ENCODE measurements at places on chromosomes 6 and 20.

- DNase-seq, result no peak
These were observed 5.3 kb downstream of the PTK6 start for GRCh38 chr20:63531686-63532448.

GRCh38 chr20:10469056-10469455, 34.0 kb downstream of the SLX4IP start:
- no peak for DNase-seq

GRCh38 chr6:92848459-92848858, 570.9 kb downstream of the EPHA7 start:
- DNase-seq, result no peak

- no peak for DNase-seq
These were observed 3.9 kb downstream of the CHRNA4 start for GRCh38 chr20:63356931-63357879.

DNA sequence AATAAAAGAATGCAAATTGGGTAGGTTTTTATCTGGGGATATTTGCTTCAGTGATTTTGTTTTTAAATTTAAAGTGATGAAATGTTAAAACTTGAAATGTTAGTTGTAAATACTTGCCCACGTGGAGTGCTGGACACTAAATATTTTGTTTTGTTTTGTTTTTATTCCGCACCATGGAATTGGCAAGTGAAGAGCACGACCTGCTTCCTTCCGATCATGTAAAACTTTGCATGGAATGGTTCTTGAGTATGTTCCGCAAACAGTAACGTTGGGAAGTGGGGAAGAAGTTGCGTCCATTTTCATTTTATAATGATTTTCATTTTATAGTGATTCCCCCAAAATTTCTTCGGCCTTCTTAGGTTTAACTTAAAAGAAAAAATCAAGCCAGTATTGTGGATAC, 765 bp downstream of the IRAK1BP1 start:
- DNase-seq, result no peak

- no peak for DNase-seq
These were observed 2.4 kb upstream of the BPIFA2 start for GRCh38 chr20:33165416-33166055.

GRCh38 chr6:125802943-125803377, 12.2 kb downstream of the NCOA7 start:
- no peak for DNase-seq

GRCh38 chr20:11918391-11918845, 725 bp downstream of the BTBD3 start:
- no peak for DNase-seq

DNA sequence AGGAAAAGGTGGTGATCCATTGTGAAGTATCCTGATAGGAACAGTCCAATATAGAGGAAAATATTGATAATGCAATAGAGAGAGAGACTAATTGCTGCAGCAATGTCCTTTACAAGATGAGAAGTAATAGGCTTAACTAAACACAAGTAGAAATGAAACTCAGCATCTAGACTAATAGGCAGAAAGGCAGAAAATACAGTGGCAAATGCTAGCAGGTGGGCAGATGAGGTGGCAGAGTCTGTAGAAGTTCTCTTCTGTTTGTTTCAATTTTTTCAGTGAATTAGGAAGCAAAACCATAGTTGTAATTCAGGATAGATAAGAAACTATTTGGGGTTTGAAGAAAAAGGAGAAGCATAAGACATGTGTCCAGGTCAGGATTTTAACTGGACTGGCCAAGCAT, 236.7 kb upstream of the HS3ST5 start:
- no peak for DNase-seq

- no peak for DNase-seq
These were observed 36.4 kb upstream of the APCDD1L start for GRCh38 chr20:58551631-58552030.

DNA sequence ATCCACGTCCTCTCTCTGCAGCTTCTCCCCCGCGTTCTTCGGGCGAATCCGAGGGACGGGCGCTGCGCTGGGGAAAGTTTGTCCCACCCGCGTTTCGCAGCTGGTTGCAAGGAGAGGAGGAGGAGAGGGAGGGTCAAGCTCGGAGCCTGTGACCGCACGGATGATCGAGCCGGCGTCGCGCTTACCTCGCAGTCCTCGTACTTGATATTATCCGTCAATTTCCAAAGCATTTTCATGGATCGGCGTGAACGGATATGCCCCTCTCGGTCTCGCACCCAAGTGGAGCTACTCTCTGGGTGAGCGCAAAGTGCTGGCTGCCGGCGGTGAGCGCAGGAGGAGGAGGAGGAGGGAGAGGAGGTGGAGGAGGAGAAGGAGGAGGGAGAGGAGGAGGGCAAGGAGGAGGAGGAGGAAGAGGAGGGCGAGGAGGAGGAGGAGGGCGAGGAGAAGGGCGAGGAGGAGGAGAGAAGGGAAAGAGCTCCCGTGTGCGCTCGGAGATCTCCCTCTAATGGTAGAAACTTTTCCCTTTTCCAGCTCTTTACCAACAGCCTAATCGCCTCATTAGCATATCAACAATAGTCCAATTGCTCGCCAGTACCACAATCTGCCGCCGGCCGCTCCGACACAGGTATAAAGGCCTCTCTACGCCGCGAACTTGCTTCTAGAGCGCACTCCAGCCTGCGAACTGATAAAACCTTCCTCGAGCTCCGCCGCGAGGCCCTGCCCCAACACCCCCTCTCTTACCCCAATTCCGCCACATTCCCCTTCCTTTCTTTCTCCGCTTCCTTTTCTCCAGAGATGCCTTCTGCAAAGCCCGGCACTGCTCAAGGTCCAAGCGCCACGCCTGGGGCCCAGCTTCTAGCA, at the start of gene TFAP2A:
TFAP2A (minus strand) TSS at position 319 of the 861 bp plus-strand sequence; CDS start at position 236, 83 bp downstream.
- no peak for DNase-seq

DNA sequence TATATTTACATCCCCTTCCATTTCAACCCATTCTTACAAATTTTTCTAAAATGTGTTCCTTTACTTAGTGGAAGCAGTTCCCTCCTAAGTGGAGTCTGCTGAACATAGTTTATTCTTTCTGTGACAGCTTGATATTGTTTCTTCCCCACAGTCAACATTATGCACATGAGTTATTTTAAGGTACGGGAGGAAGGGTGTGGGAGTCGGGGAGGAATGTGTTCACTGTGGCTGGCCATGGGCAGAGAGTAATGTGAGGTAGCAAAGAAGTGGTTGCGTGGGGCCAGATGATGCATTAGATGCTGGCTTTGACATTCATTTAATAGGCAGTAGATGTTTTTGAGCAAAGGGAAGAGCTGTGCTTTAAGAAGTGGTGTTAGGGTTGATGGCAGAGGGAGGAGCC, 98.5 kb downstream of the ARMC2 start:
- DNase-seq, result no peak

DNA sequence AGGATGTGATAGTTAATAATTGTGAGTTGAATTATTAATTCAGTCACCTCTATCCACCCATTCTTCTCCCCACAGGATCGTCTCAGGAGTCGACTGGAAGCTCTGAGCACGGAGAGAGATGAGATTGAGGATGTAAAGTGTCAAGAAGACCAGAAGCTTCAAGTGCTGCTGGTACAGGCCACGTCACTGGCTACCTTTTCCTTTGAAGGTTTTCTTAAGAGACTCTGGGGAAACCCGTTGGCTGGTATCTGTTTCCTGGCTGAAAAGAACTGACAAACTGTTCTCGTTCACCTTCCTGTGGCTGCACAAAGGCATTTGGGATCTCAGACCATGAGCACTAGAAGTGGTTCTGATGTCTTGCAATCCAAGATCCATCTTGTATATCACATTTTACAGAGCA, 3.8 kb downstream of the TRIM15 start:
- DNase-seq, result no peak

DNA sequence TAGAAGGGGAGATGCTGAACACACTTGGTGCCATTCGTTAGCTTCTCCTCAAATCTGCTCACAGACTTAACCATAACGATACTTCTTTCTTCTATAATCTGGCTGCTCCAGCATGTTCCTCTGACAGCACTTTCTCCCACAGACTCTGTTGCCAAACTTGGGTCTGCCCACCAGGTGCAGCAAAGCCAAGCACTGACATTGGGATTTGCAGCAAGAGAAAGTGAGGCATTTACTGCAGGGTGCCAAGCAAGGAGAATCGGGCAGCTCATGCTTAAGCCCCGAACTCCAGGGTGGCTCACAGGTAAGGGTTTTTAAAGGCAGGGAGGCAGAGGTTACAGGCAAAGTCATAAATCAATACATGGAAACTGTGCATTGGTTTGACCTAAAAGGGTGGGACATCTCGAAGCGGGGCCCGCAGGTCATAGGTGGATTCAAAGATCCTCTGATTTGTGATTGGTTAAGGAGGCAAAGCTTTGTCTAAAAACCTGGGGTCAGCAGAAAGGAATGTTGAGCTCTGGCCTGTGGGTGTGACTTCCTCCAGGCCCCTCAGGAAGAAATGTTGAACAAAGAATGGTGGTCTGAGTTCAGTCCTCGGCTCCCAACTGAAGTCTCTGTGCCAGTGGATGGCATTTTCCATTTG, 25.1 kb upstream of the PNPLA1 start:
- DNase-seq, result no peak

- DNase-seq, result no peak
These were observed 6.7 kb upstream of the TEAD3 start for GRCh38 chr6:35503534-35503933.

- DNase-seq, result no peak
These were observed 1085.8 kb upstream of the CITED2 start for GRCh38 chr6:140460267-140460666.

Measured in stimulated activated CD4-positive, alpha-beta T cell treated with anti-CD3 and anti-CD28 coated beads, Interleukin-15, amount 100 ng/mL, for 1 hour (primary cell).